Lung microvascular endothelial cell (primary cell): ENCODE measurements at places on chromosomes 1 and 21. TPM values are rescaled to one million over a fixed set of nuclear protein-coding genes. Genes with fewer than 3 reads are reported as not detected.

GRCh38 chr1:226308166-226308722 is 720 bp downstream of the LIN9 start:
- no peak for DNase-seq

GRCh38 chr1:22284906-22285548 is 142.1 kb upstream of the WNT4 start:
- no peak for DNase-seq

DNA sequence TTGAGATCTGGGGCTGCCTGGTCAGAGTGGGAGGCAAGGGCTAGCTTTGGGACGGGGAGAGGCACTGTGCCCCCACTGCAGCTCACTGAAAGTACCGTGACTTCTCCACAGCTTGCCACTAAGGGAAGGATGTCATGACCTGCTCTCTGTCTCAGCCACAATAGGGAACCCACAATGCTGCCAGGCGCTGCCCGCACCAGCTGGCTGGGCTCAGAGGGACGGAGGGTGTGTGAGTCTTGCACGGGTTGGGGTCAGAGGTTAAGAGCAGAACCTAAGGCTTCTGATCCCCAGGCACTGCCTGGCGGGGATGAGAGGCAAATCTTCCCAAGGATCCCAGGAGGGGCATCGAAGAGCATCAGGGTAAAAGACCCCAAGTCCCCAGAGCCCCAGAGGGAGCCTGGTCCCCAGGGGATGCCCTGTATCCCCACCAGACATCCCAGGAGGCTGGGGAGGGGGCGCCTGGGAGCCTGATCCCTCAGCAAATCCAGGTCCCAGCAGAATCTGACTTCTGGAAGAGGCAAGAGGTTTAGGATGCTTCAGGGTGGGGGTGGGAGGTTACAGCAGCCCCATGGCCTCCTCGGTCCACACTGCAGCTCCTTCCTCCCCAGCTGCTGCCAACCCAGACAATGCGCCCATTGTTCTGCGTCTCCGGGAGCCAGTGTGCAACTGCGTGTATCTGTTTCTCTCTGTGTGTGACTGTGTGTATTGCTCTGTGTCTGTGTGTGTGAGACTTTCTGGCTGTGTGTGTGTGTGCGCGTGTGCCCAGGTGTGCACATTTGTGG is 2.0 kb upstream of the MARCKSL1 start:
- DNase-seq: peak; percentile 34

DNA sequence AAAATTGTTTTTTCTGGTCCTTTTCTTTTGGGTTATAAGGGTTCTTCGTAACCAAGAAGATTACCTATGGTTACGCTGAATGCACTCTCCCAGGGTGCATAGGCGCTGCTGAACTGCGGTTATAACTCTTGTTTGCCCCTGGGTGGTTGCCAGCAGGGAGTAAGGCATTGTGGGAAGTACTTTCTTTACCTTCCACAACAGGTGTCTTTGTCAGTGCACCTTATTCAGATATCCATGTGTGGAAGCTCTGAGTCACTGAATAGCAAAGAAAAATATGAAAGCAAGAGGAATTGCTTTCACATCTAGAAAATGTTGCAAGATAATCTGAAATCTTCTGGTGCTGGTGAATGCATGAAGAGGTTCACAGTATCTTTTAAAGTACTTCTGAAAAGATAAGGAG is 124.4 kb upstream of the CACYBP start:
- DNase-seq: no peak

Gene MARK1
- total RNA-seq: 0.65 and 2.2 TPM in 2 replicates

GRCh38 chr1:235907187-235907896 is 40.6 kb upstream of the LYST start:
- DNase-seq: no peak

Gene FCGR1A
- total RNA-seq: not detected in 2 replicates

Gene PTPRU
- total RNA-seq: 1.8 and 2.6 TPM in 2 replicates

- no peak for DNase-seq
These were observed 95.3 kb downstream of the ACBD6 start for GRCh38 chr1:180407051-180407450.

Gene THEM5
- total RNA-seq: 0.22 TPM in 1 of 2 replicates, not detected in the other

DNA sequence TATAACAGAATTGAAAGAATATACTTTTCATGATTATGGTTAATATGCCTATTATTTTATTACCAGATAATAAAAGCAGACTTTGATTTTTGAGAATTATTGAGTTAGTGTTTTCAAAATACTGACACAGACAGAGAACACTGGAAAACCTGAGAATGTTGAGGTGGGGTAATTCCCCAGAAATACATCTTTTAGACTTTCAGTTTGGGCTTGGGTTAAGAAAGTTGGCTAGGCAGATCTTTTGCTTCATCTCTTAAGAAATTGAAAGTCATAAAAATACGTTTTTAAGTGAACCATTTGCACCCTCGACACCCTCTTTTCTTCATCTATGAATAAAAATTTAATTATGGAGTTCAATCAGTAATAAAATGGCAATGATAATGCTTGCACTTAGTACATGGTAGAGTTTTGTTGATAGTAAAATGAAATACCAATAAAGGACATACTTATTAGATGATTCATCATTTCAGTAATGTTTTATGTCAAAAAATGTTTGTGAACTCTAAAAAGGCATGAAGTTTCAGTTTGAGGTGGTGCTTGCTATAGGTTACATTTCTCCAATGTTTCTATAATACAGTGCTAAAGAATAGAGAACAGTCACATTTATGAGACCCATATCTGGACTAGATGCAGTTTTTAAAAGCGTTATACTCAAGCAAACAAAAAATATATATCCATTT is 1.9 kb upstream of the SAMSN1 start:
- no peak for DNase-seq

GRCh38 chr1:205061665-205062069 is 18.7 kb downstream of the CNTN2 start:
- peak; percentile 71 for DNase-seq

Gene VASH2
- total RNA-seq: under 0.01 TPM in 2 replicates

DNA sequence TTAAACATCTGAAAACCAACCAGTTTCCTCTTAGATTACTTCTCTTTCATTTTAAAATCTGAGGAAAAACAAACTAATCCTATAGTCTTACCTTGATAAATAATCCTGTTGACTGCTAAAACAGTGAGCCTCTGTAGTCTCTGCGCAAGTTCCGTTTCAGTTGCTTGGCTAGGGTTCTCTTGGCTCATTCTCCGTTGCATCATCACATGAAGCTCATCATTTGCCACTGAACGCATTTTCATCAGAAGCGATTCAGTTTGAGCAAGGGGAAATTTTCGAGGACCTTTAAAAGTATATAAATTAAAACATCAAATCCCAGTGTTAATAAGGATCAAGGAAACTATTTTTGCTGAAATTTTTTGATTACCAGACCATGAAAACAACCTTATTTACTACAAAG is 96.7 kb upstream of the GNG4 start:
- no peak for DNase-seq

Gene CHAF1B
- total RNA-seq: 0.60 and 2.2 TPM in 2 replicates

Gene EDN2
- not detected in 2 replicates for total RNA-seq

GRCh38 chr1:237303929-237304328 is 261.9 kb downstream of the RYR2 start:
- no peak for DNase-seq

DNA sequence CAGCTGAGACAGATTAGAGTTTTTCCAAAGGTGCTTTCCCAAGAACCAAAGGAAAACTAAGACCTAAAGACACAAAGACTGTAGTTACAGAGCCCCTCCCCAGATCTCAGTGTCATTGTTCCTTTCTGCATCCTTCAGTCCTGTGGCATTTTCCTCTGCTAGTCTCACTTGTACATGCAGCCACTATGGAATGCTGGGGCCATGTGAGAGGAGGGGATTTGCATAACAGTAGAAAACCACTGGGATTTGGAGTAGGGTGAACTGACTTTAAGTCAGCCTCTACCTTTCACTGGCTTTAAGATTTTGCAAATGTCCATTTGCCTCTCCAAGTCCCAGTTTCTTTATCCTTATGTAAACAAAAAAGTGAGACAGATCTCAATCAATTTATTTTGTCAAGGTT is 119.4 kb upstream of the F3 start:
- DNase-seq: no peak

Gene GJA8
- not detected in 2 replicates for total RNA-seq

DNA sequence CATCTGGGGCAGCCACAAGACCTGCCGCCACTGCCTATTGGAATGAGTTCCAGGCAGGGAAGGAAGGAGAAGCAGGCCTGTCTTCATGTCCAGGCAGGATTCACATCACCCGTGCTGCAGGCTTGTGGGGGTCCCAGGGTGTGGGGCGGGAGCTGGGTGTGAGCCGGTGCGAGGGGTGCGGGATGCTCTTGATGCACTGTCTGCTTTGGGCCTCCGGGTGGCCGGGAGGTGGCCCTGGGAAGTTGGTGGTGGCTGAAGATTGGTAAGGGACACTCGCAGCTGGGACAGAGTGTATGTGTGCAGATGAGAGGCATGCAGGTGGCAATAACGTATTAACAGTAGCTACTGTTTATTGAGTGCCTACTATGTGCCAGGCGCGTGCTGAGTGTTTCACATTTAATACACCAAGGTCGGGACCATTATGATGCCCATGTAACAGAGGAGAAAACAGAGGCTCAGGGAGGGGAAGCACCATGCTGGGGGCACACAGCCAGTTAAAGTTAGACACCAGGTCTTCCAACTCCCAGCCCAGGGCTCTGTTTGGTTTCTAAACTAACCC is 3.3 kb downstream of the CROCC start:
- peak; percentile 14 for DNase-seq

- no peak for DNase-seq
These were observed 2204.3 kb downstream of the MRPL39 start for GRCh38 chr21:23402929-23403520.

Gene BOLA1
- 5.4 and 7.5 TPM in 2 replicates for total RNA-seq

- DNase-seq: no peak
These were observed 36.0 kb downstream of the AHDC1 start for GRCh38 chr1:27567971-27568299.

DNA sequence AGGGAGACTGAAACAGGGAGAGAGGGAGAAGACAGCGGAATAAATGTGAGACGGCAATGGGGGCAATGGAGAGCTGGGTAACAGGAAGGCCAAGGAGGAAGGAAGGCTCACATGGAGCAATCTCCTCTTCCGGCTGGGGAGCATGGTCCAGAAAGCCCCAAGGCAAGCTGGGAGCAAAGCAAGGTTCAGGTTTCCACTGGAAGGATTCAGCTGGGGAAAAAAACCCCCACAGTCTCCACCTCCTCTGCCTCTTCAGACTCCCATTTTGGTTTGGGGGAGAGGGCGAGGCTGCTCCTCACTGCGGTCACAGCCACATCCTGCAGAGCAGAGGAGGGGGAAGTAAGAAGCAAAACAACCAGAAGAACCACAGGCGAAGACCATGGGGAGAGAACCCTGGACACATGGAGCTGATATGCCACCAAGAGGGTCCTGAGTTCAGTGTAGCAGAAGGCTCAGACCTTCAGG is 650 bp downstream of the TNFAIP8L2 start:
- no peak for DNase-seq

Gene ILDR2
- total RNA-seq: not detected in 2 replicates

- DNase-seq: no peak
These were observed 349 bp upstream of the GPN2 start for GRCh38 chr1:26890467-26890796.

- peak; percentile 4 for DNase-seq
These were observed 94.0 kb upstream of the KCND3 start for GRCh38 chr1:112083487-112083886.

DNA sequence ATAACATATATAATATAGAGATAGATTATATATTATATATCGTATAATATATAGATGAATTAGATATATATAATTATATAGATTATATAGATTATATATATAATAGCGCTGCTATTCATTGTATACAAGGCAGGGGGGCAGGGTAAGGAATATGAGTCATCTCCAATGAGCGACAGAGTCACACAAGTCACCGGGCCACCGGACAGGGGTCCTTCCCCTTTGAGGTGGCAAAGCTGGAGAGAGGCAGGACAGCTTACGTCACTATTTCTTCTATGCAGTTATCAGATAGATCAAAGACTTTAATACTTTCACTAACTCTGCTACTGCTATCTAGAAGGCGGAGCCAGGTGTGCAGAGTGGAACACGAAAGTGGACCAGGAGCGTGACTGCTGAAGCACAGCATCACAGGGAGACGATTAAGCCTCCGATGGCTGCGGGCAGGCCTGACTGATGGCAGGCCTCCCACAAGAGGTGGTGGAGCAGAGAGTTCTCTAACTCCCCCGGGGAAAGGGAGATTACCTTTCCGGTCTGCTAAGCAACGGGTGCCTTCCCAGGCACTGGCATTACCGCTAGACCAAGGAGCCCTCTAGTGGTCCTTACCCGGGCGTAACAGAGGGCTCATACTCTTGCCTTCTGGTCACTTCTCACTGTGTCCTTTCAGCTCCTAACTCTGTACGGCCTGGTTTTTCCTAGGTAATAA is 2154.7 kb downstream of the MRPL39 start:
- DNase-seq: no peak
